ENCODE measurements at places on chromosomes 11 and 22. TPM values are rescaled to one million over a fixed set of nuclear protein-coding genes. Genes with fewer than 3 reads are reported as not detected.

Gene TESMIN
- polyA plus RNA-seq, result not detected

Gene OR51E2
- polyA plus RNA-seq, result not detected

Gene MN1
- 7.6 TPM for polyA plus RNA-seq

Gene UBQLNL
- polyA plus RNA-seq, result not detected

Gene APOL3
- not detected for polyA plus RNA-seq

Gene GPR83
- polyA plus RNA-seq, result 0.74 TPM

Gene EHD1
- 26.4 TPM for polyA plus RNA-seq

Gene IGLL5
- not detected for polyA plus RNA-seq

Gene APLNR
- not detected for polyA plus RNA-seq

Gene ANO9
- not detected for polyA plus RNA-seq

Gene MYOD1
- not detected for polyA plus RNA-seq

Gene UBASH3B
- polyA plus RNA-seq, result 4.2 TPM

Gene SLC22A12
- not detected for polyA plus RNA-seq

Gene FAM227A
- 14.0 TPM for polyA plus RNA-seq

Gene PGM2L1
- polyA plus RNA-seq, result 95.0 TPM

Gene UBQLN3
- polyA plus RNA-seq, result not detected

Gene USH1C
- polyA plus RNA-seq, result not detected

Gene PARVB
- polyA plus RNA-seq, result 0.18 TPM
